ENCODE measurements at places on chromosomes 7 and 10.
A peak's percentile ranks its signal among the peaks of the same experiment; 100 is the strongest.

DNA sequence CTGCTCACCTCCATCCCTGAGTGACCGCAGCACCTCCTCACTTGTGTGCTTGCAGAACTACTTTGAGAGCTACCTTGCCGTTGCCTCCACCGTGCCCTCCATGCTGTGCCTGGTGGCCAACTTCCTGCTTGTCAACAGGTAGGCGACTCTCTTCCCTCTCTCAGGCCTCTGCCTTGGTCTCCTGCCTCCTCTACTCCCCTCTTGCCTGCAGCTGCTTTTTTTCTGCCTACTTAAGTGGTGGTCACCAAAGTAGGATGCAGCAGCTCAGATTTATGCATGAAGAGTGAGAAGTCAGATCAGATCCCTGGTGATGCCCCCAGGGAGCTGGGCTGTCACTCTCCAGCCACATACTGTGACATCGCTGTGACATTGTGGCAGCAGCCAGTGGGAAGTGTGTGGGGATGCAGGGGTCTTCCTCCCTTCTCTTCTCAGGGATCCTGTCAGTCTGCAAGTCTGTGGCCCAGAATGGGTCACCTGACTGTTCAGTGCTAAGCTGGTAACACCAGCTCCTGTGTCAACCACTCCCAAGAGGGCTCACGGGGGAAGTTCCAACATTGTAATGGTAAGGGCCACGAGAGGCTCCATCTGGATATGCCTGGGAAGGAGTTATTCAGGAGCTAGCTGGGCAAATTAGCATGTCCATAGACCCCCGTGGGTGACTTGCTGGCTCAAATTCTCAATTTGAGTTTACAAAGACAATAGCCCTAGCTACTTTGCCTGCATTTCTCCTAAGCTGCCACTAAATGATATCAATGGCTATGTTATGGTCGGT, 25.3 kb downstream of the SLC29A3 start:
- no peak for DNase-seq

DNA sequence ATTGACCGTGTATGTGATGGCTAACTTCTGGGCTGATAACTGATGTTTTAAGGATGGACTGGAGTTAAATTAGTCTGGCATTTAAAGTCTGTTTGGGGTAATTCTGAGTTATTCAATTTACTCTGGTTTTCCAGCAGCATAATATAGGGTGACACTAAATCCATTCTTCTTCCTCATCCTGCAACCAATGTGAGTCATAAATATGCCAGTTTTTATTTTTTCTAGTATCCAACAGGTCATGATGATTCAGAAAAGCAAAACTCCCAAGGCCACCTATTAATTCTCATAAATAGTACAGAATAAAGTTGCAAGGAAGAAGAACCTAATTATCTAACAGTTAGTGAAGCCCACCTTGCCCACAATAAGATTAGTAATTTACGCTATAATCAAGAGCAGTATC, 7.5 kb upstream of the EPHB6 start:
- DNase-seq: no peak

- DNase-seq: no peak
These were observed 7.5 kb downstream of the HOXA1 start for GRCh38 chr7:27088002-27088922.

DNA sequence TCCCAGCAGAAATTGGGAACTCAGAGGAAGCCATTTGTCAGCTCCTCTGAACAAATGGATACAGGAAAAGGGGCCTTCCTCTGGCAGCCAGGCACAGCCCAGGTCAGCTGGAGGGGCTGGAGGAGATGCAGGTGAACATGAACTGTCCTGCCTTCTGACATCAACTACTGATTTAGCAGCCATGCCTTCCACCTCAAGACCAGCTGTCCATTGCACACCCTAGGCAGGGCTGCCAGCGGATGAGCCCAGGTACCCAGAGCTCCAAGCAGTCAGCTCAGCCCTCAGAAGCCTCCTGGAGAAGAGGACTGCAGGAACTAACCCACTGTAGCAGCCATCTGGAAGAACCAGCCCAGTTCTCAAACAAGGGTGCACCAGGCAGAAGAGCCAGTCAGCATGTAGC, 44.1 kb upstream of the GDF10 start:
- no peak for DNase-seq

GRCh38 chr7:134391223-134391622, 67.7 kb downstream of the AKR1B1 start:
- DNase-seq: no peak

GRCh38 chr7:139830782-139831501, 1.9 kb downstream of the TBXAS1 start:
- DNase-seq: no peak

DNA sequence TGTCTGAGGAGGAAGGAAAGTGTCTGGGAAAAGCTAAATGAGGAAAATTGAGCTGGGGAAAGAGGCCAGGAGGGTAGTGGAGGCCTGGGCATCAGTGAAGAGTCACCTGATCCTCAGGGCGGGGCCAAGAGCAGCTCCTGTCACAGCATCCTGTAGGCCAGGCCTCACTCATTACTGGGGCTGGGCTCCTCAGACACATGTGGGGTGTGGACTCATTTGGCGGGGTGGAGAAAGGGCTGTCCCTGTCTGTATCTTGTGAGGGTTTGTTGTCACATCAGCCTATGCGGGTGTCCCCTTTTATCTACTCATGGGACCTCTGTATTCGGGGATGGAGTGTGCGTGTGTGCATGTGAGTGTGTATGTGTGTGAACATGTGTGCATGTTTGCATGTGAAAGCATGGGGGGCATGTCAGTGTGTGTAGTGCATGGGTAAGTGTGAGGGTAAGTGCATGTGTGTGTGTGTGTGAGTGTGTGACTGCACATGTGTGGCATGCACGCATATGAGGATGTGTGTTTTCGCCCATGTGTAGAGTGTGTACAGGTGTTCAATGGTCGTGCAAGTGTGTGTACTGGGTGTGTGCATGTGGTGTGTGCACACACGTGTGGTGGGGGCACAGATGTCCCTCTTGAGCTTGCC, 67.8 kb downstream of the RAMP3 start:
- no peak for DNase-seq

- DNase-seq: no peak
These were observed 144.1 kb downstream of the NOC3L start for GRCh38 chr10:94218493-94219183.

- no peak for DNase-seq
These were observed 1.3 kb upstream of the CHST3 start for GRCh38 chr10:71962901-71963300.

DNA sequence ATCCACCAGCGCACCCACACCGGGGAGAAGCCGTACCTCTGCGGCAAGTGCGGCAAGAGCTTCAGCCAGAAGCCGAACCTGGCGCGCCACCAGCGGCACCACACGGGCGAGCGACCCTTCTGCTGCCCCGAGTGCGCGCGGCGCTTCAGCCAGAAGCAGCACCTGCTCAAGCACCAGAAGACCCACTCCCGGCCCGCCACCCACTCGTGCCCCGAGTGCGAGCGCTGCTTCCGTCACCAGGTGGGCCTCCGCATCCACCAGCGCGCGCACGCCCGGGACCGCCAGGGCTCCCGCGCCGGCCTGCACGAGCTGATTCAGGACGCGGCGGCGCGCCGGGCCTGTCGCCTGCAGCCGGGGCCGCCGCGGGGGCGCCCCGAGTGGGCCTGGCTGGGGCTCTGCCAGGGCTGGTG, 17.7 kb downstream of the ZNF775 start:
- DNase-seq: no peak

DNA sequence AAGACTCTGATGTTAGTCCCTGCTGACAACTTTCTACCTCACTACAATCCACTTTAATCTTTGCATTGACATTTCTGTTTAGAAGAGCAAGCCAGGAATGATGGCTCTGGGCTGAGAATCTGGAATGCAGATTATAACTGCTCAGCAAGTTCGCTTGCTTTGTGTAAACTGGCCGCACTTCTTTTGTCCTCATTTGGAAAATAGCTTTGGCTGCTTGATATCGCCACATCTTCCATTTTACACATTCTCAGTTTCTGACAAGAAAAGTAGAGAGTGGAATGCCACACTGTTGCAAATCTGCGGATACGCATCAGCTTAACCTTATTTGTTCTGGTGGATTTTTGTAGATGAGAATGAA, 429.8 kb downstream of the KCNMA1 start:
- peak; percentile 85 for DNase-seq

DNA sequence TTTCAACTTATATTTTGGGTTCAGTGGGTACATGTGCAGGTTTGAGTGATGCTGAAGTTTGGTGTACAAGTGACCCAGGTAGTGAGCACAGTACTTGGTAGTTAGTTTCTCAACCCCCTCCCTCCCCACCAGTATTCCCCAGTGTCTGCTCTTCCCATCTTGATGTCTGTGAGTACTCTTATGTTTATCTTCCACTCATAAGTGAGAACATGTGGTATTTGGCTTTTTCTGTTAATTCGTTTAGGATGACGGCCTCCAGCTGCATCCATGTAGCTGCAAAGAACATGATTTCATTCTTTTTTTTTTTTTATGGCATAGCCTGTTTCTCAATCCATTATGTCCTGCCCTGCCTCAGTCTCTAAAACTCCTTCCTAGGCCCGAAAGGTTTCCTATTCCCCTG, 222.1 kb downstream of the WDR37 start:
- DNase-seq: no peak

GRCh38 chr7:115600207-115600606, 430.4 kb downstream of the TFEC start:
- DNase-seq: no peak

DNA sequence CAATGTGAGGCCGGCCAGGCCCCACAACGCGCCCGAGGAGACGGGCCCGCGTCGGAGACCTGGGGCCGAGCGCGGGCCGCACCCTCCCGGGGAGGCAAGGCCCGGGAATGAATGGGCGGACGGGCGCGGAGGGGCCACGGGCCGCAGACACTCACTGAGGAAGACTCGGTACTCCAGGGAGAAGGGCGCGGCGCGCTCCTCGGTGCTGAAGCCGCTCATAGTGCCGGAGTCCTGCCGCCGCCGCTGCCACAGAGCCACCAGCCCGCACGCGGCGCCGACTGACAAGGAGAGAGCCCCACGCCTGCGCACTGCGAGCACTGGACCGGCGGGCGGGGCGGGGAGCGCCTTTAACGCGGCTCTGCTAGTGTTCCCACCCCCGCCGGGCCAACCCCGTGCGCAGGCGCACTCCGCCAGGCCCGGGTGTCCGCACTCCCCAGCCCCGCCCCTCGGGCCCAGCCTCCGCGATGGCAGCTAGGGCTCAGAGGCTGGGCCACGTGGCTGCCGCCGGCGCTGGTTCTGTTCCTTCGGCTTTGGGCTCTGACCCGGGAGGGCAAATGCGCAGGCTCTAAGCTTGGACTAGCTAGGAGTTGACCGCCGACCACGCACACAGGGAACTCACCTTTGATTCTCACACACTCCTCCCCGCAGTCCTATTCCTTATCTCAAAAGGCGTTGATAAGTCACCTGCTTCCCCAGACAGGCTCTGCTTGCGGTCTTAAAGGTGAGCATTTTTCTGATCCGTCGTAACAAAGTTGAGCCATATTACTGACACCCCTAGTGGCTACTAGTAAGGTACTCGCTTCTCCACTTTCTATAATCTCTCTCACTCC, at the start of gene PPA1:
PPA1 (minus strand) TSS at position 321 of the 830 bp plus-strand sequence; CDS start at position 219, 102 bp downstream.
- peak; percentile 99 for DNase-seq

GRCh38 chr7:16753932-16754855, 639 bp downstream of the TSPAN13 start:
- peak; percentile 56 for DNase-seq

GRCh38 chr7:19561121-19561805, 147.6 kb downstream of the POLR1F start:
- no peak for DNase-seq
